ENCODE measurements at places on chromosomes 4 and X.

- DNase-seq: no peak
Observed at GRCh38 chrX:23890933-23891332, 16.8 kb downstream of the APOO start.

DNA sequence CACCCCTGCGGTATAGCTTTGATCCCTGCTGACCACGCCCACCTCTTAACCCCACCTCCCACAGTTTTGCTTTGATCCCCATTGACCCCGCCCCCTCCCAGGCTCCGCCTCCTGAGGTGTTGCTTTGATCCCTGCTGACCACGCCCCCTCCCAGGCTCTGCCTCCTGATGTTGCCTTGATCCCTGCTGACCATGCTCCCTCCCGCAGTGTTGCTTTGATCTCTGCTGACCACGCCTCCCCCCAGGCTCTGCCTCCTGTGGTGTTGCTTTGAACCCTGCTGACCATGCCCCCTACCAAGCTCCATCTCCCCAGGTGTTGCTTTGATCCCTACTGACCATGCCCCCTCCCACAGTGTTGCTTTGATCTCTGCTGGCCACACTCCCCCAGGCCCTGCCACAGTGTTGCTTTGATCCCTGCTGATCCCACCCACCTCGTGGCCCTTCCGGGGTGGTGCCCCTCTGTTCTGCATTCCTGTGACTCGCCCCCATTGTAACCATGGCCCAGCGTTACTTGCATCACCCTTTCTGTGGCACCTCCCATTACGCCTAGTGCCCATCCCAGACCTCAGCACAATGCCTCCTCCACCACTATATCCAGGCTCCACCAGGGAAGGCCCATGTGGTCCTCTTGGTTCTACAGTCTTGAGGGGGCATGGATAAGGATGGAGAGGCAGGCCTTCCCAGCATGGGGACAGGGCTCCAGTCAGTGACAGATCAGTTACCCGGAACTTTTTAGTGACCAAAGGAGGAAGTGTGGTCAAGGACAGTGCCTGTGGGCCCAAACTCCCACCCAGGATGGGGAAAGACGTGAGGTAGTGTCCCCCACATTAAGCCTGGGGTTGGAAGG is 70.8 kb downstream of the ADRA2C start:
- DNase-seq: no peak

DNA sequence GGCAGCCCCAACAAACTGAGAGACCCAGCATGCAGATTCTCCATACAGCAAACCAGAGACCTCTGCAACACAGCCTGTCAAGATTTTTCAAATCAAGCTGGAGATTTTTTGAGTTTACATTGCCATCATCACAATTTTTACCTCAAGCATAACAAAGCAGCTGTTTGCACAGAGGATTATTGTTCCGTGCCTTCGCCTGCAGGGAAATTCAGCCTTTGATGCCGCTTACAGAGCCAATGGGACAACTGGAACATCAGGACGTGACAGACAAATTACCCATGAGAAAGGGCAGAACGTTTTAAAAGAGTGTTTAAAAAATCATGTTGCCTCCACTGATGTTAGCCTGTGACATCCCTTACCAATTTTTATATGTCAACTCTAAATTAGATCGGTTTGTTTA is 363.7 kb downstream of the FBXW7 start:
- DNase-seq: no peak

GRCh38 chr4:25075851-25076250 is 45.1 kb upstream of the LGI2 start:
- DNase-seq: no peak

GRCh38 chrX:24423960-24424359 is 41.1 kb upstream of the PDK3 start:
- no peak for DNase-seq

GRCh38 chr4:152696764-152697261 is 17.0 kb upstream of the TMEM154 start:
- DNase-seq: peak; percentile 81

DNA sequence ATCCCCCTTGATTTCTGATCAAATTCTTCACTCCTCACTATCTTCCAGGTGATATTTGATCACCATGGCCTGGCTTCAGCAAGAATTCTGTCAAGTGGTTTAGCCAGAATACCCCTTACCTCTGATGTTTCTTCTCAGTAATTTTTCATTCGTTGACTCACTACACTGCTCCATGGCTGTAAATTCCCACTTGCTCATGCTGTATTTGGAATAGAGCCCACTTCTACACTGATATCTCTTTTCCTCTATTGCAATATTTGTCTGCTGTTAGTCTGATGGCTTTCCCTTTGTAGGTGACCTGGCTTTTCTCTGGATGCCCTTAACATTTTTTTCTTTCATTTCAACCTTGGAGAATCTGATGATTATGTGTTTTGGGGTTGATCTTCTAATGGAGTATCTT is 73.9 kb upstream of the DIPK2B start:
- DNase-seq: no peak

DNA sequence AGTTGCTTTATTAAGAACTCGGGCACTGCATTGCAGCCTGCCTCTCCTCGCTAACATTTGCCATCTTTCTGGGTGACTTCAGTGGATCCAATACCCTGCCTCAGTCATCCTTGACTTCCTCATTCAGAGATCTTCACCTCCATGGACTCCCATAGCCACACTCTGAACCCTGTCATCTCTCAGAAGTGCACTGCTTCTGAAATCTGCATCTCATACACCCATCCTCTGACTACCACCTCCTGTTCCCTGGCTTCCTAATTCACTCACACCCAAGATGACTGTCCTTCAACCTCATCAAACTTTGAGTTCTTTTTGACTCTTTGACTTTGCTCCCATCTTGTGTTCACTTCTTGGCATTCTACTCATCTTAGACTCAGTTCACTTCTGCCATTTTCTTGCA is 25.3 kb upstream of the CYBB start:
- DNase-seq: no peak

DNA sequence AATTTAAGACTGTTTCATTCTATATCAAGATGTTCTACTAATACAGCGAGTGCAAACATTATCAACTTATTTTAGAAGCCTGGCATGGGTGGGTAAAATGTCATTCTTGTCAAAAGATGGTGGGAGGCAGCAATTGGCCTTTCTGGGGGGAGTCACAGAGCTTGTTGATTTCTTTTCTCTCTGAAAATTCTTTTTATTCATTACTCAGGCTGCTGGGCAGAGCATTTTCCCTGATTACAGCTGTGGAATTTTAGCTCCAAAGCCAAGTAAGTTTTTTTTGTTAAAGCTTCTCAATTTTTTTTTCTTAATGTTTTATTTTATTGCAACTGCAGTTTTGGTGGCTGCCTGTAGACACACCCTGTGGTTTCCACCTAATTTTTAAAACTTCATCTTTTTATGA is 50.4 kb downstream of the GPC4 start:
- no peak for DNase-seq

DNA sequence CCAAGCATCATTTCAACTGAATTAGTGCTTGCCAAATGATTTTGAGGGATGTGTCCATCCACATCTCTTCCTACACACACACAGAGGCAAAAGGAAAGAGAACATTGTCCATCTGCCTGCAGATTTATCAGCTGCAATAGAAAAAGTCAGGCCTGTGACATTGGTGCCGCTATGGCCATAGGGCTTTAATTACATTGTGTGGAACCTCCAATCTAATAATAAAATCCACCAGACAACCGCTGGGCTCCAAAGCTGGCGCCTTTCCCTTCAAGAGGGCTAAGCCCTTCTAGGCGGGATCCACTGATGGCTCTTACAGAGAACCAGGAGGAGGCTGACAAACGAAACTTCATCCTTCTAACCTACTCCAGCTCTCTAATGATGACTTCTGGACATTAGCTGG is 60.6 kb downstream of the PHOX2B start:
- no peak for DNase-seq

DNA sequence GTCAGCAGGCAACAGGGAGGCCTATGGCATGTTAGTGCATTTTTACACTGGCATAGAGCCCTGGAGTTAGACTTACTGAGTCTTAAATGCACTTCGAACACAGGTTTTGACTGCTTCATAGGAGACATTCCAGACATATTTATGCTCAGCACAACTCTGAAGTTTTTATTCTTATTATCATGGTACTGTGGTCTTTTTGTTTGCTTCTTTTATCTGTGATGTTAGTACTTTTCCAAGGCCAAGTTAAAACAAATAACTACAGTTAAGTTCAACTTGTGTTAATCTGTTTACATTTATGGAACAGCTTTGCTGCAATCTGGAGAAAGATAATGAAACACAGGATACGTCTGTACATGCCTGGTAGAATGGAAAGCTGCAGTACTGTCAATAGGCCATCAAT is 76.5 kb downstream of the COL4A5 start:
- no peak for DNase-seq

DNA sequence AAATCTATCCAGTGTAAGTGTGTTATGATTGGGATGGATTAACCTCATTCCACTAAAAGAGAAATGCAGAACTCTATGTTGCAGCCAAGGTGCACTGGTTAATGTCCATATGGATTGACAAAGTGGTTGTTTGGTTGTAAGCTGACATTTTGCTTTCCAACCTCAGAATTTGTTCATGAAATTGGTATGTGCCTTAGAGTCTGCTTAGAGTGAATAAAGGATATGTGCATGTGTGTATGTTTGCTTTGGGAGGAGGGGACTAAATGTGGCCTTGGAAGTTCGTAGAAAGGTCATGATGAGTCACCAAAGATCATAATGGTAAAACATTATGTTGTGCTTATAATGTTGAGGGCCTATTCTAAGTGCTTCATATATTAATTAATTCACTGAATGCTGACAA is 44.1 kb upstream of the MBNL3 start:
- no peak for DNase-seq

DNA sequence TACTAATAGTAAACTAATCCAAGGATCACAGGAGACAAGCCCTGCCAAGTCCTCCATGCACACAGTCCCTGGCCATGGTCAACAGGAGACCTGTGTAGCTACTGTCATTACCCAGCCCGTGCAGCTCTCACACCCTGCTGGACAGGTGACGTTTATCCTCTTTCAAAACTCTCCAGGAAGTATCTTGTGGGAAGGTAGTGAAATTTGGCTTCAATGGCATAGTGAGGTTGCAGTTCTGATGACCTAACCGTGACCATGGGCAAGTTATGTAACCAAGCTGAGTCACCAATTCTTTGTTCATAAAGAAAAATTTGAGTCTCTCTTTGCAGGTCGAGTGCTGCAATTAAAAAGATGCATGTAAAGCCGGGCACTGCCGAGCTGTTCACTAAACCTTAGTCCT is 11.3 kb upstream of the SLC2A9 start:
- DNase-seq: no peak

DNA sequence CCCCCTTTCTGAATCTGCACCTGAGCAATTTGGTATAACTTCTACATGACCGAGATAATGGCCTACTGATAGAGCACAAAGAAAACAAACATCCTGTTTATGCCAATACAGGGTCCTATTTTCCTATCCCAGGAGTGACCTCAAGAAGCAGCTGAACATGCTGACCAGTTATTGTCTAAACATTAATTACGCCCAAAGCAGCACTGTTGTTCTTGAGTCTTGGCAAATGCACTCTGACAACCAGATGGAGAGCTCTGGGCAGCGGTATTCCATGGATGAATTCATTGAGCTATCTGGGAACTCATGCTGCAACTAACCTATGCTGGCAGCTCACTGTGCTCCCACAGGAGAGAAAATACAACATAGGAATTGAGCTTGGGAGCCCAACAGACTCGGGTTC is 52.6 kb downstream of the PCYT1B start:
- DNase-seq: no peak

DNA sequence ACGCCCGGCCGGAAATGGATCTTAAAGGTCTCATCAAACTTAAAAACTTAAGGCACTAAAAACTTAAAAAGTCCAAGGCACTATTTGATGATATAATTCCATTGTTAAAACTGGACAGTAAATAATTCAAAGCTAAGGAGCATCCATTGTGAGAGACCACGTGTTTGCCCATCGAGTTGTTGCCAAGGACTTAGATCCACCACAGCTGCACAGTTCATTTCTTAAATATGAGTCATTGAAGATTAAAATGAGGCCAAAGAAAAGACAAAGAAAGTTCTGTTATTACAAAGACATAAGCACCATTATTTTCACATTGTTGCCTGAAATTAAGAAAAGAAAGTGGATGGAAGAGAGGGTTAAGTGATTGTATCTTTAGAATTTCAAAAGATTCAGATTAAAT is 411.5 kb upstream of the FTHL17 start:
- DNase-seq: no peak

DNA sequence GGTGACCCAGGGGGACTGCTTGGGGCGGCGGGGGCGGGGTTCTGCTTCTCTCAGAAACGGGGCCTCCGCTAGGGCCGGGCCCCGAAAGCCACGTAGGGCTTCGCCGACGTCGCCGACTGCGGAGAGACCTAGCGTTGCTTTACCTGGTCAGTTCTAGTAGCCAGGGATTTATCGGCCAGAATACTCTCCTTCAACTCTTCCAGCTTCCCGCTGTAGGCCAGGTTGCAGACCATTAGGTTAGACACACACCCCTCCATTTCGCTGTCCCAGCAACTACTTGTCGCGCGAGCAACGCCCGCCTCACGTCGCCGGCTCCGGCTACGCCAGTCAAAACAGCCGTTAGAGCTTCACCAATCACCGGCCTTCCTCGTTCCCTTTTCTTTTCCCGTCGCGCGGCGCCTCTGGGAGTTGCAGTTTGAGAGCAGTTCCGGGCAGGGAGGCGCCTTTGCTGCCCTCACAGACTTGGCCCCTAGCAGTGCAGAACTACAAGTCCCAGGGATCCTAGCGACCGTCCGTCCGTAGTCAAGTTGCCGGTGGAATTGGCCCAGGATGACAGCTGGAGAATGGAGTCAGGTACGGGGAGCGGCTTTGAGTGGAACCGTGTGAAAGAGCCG is at the start of the genes ATG4A and PSMD10:
ATG4A (plus strand) TSS at position 515 of the 614 bp plus-strand sequence; CDS start at position 564, 49 bp downstream.
PSMD10 (minus strand) TSS at position 279 of the 614 bp plus-strand sequence; CDS start at position 257, 22 bp downstream.
- peak; percentile 91 for DNase-seq

- DNase-seq: no peak
Observed at GRCh38 chrX:103818842-103819619, 13.0 kb downstream of the RAB9B start.

Data from GM06990 (cell line).